ENCODE measurements at places on chromosomes 5 and 9.

- no peak for DNase-seq
Observed at GRCh38 chr5:15772131-15772530, 272.2 kb downstream of the FBXL7 start.

- no peak for DNase-seq
Observed at GRCh38 chr9:5470816-5471215, 20.5 kb downstream of the CD274 start.

GRCh38 chr5:127320032-127320965, 29.7 kb downstream of the MEGF10 start:
- DNase-seq = no peak

- no peak for DNase-seq
Observed at GRCh38 chr9:4292781-4293180, 7.1 kb downstream of the GLIS3 start.

GRCh38 chr9:37730839-37731238, 22.8 kb upstream of the TRMT10B start:
- DNase-seq = no peak

GRCh38 chr5:44454002-44454401, 64.8 kb upstream of the FGF10 start:
- DNase-seq = no peak

Measured in CD4-positive, alpha-beta T cell (primary cell).